ENCODE measurements at places on chromosomes 3 and 15.

DNA sequence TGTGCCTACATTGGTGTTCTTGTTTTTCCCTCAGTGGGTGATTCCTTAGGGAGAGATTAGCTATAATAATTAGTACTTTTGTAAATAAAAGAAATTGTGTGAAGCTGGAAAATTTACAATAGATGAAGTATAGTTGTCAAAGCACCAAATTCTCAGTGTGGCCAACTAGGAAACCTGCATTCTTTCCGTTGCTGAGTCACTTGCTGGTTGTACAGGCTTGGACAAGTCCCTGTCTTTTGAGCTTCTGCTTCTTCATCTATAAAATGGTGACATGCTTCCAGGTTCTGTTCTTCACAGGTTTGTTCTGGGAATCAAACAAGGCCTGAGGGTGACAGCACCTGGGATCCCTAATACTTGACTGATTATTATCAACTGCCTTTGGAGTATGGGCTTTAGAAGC lies 184.1 kb upstream of the HES1 start:
- no peak for DNase-seq

GRCh38 chr3:65107174-65107573 lies 419.4 kb upstream of the ADAMTS9 start:
- DNase-seq: no peak

- DNase-seq: no peak
Observed at GRCh38 chr3:26004172-26004571, 214.3 kb downstream of the OXSM start.

GRCh38 chr3:114973536-114973935 lies 173.6 kb downstream of the ZBTB20 start:
- no peak for DNase-seq
